ENCODE measurements at places on chromosomes 2 and 18.

GRCh38 chr18:54531402-54532065, 59.5 kb upstream of the DYNAP start:
- peak; percentile 82 for DNase-seq

DNA sequence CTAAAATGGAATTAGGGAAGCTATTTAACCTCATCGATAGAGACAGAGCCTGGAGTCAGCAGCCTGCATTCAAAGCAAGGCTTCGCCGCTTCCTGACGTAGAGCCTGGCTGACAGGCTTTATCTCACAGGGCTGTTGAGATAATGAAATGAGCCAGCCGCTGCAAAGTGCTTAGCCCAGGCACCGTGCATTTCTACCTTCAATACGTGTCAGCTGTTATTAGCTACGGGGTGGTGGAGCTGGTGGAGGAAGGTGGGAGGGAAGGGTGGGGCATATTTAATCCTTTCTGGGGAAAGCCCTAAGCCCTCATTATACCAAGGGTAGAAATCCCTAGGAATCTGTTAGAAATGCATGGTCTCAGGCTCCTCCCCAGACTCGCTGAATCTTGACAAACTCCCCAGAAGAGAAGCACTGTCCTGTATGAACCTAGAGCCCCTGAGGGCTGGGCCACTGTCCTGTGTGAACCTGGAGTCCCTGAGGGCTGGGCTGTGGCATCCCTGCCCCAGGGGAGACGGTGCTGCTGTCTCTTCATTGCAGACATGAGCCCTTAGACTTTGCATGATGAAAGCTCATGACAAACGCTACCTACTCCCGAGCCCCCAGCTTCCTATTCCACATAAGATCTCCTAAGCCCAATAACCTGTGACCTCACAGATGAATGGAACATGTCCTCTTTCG, 72.4 kb downstream of the ALPK2 start:
- DNase-seq = no peak

GRCh38 chr2:178496049-178496448, 15.8 kb downstream of the PLEKHA3 start:
- DNase-seq = no peak

- no peak for DNase-seq
Observed at GRCh38 chr2:10740226-10740625, 18.8 kb downstream of the ATP6V1C2 start.

- DNase-seq = no peak
Observed at GRCh38 chr2:112023707-112024106, 31.4 kb upstream of the TMEM87B start.

- no peak for DNase-seq
Observed at GRCh38 chr2:115946341-115946740, 1503.9 kb downstream of the DPP10 start.

- DNase-seq = no peak
Observed at GRCh38 chr2:166344286-166345113, 31.2 kb downstream of the SCN9A start.

DNA sequence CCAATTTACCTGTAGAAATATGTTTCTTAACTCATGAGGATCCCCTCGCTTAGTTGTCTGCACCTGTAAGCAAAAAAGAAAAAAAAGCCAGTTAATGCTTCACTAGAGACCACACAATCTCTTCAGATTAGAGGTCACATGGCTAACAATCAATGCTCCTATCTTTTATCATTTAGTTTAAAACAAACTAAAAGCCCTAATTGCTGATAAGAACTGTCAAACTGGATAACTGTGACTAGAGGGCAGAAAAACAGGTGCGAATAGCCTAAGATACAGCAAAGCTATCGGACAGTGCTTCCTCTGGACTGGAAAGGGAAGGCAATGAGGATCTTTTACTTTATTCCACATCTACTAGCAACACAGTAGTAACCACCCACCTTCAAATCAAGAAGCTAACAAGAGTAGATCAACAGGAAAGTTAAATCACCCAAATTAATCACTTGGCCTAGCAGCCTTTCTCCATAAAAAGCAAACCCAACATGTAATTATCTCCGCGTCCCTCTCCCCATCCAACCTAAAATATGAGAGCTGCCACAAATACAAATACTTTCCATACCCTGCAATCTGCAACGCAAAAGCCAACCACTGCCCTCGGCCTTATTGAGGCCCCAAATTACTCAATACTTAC, 734 bp downstream of the SLC25A12 start:
- no peak for DNase-seq

- DNase-seq = no peak
Observed at GRCh38 chr18:54506516-54507261, 84.4 kb upstream of the DYNAP start.

GRCh38 chr18:44473394-44474066, 207.2 kb upstream of the SETBP1 start:
- DNase-seq = no peak

DNA sequence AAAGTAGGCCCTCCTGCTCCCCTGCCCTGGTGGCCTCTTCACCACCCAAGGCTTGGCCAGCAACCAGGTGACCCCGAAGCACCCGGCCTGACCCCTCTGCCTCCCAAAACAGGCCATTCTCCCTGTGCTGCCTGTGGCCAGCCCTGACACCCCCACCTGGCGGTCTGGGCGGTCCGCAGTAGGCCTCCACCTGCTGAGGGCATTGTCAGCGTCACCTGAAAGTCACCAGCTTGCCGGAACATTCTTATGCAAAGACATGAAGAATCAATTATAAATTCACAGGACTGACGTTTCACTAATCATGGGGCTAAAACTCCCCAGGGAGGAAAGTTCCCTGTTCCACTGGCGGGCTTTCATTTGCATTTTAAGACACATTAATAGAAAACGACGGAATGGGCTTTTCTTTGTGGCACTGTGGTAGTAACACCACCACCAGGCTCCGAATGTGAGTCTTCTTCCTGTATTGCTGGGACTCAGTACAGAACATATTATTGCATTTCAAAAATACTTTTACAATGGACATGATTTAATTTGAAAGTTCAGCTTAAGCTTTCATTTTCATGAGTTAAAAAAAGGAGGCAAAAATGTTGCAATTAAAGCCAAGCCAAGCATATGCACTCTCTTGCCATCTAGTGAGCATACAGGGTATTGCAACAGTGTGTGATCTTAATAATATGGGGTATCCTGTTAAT, 57.4 kb downstream of the ADI1 start:
- DNase-seq = no peak

DNA sequence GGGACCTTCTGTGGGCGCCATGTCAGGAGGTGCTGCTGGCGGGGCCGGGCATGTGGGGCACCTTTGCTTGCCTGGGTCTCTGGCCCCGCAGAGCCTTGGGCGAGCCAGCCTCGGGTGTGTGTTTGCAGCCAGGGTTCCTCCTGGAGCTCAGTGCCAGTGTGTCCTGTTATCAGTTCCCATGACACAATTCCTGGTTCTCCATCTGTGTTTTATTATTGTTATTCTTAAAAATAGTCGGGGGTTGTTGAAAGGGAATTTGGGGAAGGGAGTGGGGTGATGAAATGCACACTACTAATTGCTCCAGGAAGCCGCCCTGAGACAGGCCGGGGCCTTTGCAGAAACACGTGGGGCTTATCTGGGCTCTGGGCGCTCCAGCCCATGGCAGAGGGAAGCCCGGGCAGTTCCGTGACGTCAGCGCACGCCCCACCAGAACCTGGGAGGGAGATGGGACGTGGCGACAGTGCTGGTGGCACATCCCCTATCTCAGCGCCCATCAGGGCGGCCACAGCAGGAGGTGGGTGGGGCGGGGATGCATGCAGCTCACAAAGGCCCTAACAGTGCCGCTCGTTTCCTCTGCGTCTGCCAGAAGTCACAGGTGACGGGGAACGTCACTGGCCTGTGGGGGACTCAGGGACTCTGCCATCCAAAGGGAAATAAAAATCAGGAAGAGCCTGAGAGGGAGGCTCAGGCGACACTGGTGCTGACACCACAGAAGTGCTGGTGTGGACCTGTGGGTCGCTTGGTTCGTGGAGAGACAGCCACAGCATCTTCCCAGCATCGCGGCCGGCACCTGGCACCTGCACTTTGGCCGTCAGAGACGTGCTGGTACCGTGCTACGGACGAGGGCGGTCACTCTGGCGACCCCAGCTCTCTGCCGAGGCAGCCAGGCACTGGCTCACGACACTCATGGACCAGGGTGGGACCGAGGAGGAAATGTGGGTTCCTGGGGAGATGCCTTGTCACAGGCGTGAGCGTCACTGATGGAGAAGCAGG, 131.0 kb downstream of the NFATC1 start:
- no peak for DNase-seq

DNA sequence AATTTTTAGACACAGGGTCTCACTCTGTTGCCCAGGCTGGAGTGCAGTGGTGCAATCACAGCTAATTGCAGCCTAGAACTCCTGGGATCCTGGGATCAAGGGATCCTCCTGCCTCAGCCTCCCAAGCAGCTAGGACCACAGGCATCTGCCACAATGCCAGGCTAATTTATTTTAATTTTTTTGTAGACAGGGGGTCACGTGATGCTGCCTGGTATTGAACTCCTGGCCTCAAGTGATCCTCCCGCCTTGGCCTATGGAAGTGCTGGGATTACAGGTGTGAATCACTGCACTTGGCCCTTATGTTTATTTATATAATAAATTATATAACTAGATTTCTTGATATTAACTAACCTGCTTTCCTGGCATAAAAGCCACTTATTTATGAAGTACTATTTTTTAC, 1081.7 kb upstream of the FANCL start:
- no peak for DNase-seq

GRCh38 chr18:45050712-45051601, 370.3 kb downstream of the SETBP1 start:
- DNase-seq = no peak

GRCh38 chr2:118097657-118098056, 9.4 kb downstream of the INSIG2 start:
- DNase-seq = no peak

DNA sequence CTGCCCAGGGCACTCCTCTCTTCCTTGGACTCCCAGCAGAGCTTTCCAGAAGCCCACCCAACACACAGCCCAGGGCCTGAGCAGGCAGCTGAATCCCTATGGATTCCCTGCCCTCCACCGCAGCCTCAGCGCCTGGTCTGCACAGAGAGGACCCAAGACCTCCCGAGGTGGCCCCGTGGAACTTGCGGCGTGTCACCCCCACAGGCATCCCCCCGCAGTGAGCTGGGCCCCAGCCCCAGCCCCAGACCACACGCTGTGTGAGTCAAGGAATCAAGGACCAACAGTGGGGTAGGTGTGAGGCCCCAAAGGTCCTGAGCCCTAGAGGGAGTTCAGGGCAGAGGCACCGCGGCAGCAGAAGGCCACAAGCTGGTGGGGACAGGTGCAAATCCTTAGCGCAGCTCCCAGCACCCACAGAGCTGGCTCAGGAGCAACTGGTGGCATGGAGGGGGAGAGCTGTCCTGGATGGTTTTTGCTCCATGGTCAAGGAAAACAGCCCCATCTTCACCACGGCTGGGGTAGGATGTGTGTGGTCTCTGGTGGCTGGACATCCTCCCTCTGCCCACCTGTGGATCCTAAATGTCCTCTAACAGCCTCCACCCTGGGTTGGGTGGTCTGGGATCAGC, 8.5 kb downstream of the HS6ST1 start:
- DNase-seq = no peak

- DNase-seq = no peak
Observed at GRCh38 chr2:233353769-233354499, at the start of gene DGKD. DGKD (plus strand) TSS chr2:233354494; CDS start chr2:233354519, 25 bp downstream.

- DNase-seq = no peak
Observed at GRCh38 chr2:102313950-102314349, 2.6 kb downstream of the IL1RL1 start.

DNA sequence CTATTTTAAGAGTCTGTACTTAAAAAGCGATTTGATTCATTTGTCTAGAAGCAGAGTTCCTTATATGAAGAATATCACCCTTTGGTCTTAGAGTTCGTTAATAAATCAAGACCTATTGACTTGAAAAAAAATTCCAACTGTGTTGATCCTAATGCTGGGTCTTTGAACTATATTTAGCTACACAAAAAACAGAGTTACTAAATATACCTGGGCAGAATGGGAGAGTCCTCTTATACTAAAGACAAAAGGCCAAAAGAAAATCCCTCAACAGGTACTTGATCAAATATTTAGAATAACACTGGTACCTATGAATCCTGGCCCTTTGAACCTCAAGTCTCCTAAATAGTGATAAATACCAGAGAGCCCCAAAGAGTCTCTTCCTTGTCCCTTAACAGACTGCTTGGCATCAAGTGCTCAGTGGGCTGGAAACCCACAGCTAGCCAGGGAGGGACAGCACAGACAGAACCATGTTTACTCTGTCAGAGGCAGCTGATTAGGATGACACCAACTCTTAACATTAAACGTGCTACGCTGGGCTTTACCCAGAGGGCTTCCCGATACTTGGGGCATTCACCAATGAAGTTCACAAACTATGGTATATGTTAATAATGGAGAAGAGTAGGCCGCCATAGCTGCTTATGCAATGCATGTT, 95.1 kb downstream of the FIGN start:
- DNase-seq = no peak

DNA sequence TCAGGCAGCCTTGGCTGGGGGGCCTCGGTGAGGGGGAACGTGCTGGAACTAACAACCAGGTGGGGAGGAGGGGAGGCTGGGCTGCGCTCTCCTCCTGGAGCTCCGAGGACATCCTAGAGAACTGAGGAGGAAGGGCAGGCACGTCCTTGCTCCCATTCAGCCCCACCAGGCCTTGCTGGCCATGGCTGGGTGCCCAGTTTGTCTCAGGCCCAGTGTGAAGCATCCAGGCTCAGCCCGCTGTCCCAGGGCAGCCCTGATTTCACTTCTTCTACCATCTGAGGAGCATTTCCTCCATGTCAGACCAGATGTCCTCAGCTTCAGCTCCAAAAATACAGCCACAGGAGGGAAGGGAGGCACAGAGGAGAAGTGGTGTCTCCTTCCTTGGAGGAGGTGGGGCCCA, 125.4 kb downstream of the CELF4 start:
- DNase-seq = no peak

- no peak for DNase-seq
Observed at GRCh38 chr2:174054926-174055325, 89.8 kb upstream of the SP3 start.

GRCh38 chr18:77178559-77178958, 46.0 kb upstream of the MBP start:
- no peak for DNase-seq

DNA sequence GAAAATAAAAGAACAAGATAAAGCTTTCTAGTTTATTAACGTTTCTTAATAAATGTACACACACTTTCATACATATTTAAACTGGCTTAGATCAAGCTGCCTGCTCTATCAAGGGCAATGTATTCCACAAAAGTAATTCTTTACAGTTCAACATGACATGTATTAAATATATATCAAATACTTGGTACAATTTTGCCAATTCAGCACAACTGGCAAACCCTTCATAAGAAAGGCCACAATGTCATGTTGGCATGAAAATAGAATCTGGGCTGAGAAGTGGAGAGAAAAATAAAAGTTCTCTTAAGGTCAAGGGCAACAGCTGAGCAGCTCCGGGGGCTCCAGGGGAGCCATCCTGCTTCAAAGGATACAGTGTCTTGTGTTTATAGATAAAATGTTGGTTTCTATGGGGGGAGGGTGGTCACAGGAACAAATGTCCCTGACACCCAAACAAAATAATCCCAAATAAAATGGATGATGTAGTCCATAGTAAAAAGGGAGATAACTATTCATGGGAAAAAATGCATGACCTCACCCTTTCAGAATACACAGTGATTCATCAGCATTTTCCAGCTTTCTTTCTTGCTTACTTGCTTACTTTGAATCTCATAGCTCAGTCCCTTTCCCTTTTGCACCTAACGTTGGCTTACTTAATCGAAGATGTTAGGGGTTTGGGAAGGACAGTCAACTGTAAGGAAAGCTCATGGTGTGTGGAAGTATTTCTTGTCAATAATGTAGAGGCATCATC, 494.9 kb downstream of the NYAP2 start:
- DNase-seq = no peak

Measured in iPS DF 19.7 (cell line).